ENCODE measurements at places on chromosomes 11 and 22. TPM values are rescaled to one million over a fixed set of nuclear protein-coding genes. Genes with fewer than 3 reads are reported as not detected.

The GLYATL2 gene
- total RNA-seq = under 0.01 TPM

The POU2AF2 gene
- total RNA-seq = not detected

The PRG3 gene
- total RNA-seq = not detected

The TRIM29 gene
- not detected for total RNA-seq

The TPBGL gene
- not detected for total RNA-seq

The MRPL11 gene
- total RNA-seq = 35.2 TPM

The HORMAD2 gene
- not detected for total RNA-seq

The CD248 gene
- total RNA-seq = 0.09 TPM

The SUSD2 gene
- 0.43 TPM for total RNA-seq

The CCDC89 gene
- total RNA-seq = not detected

The CABP7 gene
- not detected for total RNA-seq

The BARX2 gene
- total RNA-seq = not detected

The IRAG1 gene
- 0.69 TPM for total RNA-seq

The EEF1G gene
- 1,528 TPM for total RNA-seq

The THY1 gene
- total RNA-seq = 3.7 TPM

The APOA1 gene
- total RNA-seq = not detected

The KLHDC7B gene
- not detected for total RNA-seq

The OAF gene
- total RNA-seq = 13.9 TPM

The OR51E2 gene
- total RNA-seq = not detected

The GAB4 gene
- total RNA-seq = not detected
